Activated T-helper 17 cell treated with anti-CD3 and anti-CD28 coated beads, Interleukin-2, amount 50 U/mL, for 72 hours (primary cell): ENCODE measurements at places on chromosomes 2 and 18. TPM values are rescaled to one million over a fixed set of nuclear protein-coding genes. Genes with fewer than 3 reads are reported as not detected.

DNA sequence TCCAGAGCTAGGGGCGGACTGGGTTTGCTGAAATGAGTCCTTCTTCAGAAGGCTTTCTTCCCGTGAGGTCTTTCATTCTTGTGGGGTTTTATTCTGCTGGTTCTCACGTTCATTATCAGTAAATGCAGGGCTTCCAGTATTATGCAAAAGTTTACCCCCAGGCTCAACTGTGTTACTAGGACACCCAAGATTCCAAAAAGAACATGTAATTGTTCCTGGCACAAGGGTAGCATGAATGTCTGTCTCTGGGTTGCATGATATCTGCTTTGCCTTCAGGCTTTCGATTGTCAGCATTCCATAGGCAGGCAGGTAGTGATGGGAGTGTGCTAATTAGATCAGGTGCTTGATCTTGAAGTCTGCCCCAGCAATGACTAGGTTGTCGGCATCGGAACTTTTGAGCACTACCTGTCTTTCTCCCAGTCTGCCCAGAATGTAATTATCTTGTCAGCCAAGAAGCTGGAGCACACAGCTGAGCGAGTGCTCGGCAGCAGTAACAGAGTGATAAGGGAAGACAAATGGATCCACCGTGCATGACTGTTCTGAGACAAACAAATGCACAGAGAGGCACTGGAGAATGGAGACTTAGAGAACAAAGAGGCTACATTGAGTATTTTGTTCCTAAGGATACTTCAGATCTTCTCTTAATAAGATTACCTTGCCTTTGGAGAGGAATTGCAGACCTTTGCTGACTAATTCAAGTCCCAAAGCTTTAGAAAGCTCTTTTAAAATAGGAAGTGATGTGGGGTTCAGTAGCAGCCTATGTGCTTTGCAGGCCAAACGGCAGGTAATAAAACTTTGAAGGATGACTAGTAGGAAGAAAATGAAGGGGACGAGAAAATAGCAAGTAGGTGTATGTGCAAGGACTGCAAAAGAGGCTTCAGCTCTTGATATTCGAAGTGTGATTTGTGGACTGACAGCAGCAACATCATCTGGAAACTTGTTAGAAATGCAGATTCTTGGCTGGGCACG lies 41.9 kb downstream of the ITGB6 start:
- no peaks in the 10 kb centered on the region for H3K4me1 ChIP-seq
- peaks cover 5% of the 10 kb centered on the region for H3K27me3 ChIP-seq
- no peaks in the 10 kb centered on the region for H3K36me3 ChIP-seq
- ATAC-seq = no peak

Gene RIOK3
- total RNA-seq = 56.8 TPM

DNA sequence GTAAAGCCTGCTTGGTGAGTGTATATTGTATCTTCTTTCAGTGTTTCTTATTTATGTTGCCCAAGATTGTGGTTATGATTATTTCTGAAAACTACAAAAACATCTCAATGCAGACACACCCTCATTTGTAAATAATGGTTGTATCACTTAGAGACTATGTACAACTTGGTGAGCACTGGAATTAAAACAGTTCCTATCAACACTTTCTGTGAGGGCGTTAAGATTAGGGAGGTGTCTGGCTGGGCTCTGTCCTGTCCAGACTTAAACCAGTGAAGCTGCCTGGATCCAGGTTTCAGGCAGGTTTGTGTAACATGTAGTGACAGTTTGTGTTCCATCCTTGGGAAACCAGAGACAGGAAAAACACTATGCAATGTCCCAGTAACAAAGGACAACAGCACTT lies 49.7 kb downstream of the CTAGE1 start:
- H3K27me3 ChIP-seq = no peaks in the 10 kb centered on the region
- H3K4me1 ChIP-seq = no peaks in the 10 kb centered on the region
- H3K27ac ChIP-seq = no peak overlapping the region
- no peak for ATAC-seq

DNA sequence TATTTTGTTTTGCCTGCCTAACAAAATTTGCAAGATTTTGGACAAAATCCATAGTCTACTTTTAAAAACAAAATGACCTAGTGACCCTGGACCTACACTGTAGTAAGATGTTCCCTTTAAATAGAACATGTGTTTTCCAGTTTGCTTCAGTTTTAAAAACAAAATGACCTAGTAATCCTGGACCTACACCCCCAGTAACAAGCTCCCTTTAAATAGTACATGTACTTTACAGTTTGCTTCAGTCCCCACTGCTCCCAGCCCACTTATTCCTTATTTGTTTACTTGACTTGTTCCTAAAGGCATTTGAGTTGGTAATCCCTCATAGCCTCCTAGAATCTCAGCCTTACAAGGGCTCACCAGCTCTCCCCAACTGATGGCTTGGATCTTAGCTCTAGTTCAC lies 34.5 kb upstream of the HTR2B start:
- peaks cover 15% of the 10 kb centered on the region for H3K4me1 ChIP-seq
- no peak for ATAC-seq
- peaks cover 89% of the 10 kb centered on the region for H3K36me3 ChIP-seq
- H3K27ac ChIP-seq = peak overlapping the region; percentile 45
- H3K27me3 ChIP-seq = no peaks in the 10 kb centered on the region

- peaks cover 59% of the 10 kb centered on the region for H3K4me1 ChIP-seq
- peak overlapping the region; percentile 88 for H3K4me3 ChIP-seq
These were observed 35.7 kb downstream of the CDC42EP3 start for GRCh38 chr2:37635504-37636380.

Gene MC4R
- not detected for total RNA-seq

GRCh38 chr18:31156821-31157763 lies 5.6 kb downstream of the DSC1 start:
- no peak overlapping the region for H3K4me3 ChIP-seq
- no peaks in the 10 kb centered on the region for H3K4me1 ChIP-seq
- ATAC-seq = no peak
- H3K27me3 ChIP-seq = no peaks in the 10 kb centered on the region
- no peak overlapping the region for H3K27ac ChIP-seq

Gene POLR1A
- 30.3 TPM for total RNA-seq

GRCh38 chr2:68283419-68283812 lies 31.1 kb upstream of the PPP3R1 start:
- no peak for ATAC-seq
- no peaks in the 10 kb centered on the region for H3K36me3 ChIP-seq
- no peak overlapping the region for H3K4me3 ChIP-seq

GRCh38 chr18:51610481-51610880 lies 413.0 kb upstream of the MEX3C start:
- no peaks in the 10 kb centered on the region for H3K4me1 ChIP-seq
- H3K36me3 ChIP-seq = no peaks in the 10 kb centered on the region
- H3K27ac ChIP-seq = no peak overlapping the region
- ATAC-seq = no peak
- H3K4me3 ChIP-seq = no peak overlapping the region
- peaks cover 22% of the 10 kb centered on the region for H3K27me3 ChIP-seq

DNA sequence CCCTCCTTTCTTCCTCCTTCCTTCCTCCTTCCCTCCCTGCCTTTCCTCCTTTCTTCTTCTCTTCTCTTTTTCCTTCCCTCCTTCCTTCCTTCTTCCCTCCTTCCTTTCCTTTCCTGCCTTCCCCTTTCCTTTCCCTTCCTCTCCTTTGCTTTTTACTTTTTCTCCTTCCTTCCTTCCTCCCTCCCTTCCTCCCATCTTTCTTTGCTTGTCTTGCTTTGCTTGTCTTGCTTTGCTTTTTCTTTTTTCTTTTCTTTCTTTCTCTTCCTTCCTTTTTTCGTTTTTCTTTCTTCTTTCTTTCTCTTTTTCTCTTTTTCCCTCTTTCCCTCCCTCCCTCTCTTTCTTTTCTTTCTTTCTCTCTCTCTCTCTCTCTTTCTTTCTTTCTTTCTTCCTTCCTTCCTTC lies 113.0 kb downstream of the NYAP2 start:
- H3K4me3 ChIP-seq = no peak overlapping the region
- no peaks in the 10 kb centered on the region for H3K36me3 ChIP-seq
- H3K27ac ChIP-seq = no peak overlapping the region
- no peaks in the 10 kb centered on the region for H3K4me1 ChIP-seq
- ATAC-seq = no peak

DNA sequence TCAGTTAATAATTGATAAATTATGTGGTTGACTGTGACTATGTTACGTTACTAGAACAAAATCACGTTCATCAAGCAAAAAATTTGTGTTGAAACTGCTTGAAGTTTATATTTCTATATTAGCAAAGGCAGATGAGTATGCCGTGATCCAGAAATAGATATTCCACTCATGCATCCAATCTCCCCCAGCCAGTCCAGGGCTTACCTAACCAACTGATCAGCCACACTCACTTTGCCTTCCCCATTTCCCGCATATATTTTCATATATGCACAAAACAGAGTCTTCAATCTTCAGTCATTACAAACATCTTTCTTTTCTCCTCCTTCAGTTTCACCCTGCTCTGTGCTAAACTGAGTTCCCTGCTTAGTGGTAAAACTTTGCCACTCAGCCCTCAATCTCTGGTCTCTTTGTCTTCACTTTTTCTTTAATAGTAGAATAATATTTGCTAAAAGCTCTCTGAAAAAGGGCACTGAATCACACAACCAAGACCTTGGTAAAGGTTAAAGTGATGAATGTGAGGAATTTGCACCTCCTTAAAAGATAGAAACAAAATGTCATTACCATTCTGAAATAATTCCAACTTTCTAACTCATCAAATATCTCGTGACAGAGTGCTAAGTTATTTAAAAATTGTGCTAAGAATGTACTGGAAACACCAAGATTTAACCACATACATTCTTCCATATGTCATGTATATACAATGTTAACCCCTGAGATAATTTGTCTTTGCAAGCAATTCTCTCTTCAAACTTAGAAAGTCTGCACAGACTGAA lies 893.2 kb upstream of the CRIM1 start:
- ATAC-seq = no peak
- H3K4me1 ChIP-seq = no peaks in the 10 kb centered on the region
- no peak overlapping the region for H3K27ac ChIP-seq
- no peak overlapping the region for H3K4me3 ChIP-seq
- H3K36me3 ChIP-seq = no peaks in the 10 kb centered on the region

DNA sequence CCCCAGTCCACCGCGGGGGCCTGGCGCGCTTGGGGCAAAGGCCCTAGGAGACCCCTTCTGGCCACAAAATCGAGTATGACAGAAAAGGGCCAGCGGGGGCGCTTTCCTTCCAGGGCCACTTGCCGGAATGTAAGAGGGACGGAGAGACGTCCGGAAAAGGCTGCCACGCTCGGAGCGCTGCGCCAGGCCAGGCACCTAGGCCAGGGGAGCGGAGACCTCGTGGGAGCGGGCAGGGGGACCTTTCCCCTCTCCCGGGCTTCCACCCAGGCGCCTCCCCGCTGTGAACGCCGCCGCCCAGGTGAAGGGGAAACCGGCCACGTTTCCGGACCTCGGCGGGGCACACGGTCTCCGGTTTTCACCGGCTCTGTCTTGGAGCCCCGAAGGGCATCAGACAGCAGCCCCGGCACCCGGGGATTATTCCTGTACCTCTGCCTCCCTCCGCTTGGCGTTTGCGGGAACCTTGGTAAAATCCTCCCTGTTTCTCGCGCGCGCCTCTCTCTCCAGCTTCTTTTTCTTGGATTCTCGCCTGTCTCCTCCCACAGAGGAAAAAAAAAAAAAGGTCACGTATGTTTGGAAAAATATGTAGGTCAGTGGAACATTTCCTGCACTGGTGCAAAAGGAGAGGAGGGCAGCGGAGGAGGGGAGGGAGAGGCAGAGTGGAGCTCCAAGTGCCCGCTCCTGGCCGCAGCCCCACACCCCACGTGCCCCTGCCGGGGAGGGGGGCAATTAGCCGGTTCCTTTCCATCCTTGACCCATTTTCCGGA lies 1.2 kb upstream of the NPAS2 start:
- H3K4me3 ChIP-seq = peak overlapping the region; percentile 86
- H3K27ac ChIP-seq = peak overlapping the region; percentile 90
- H3K27me3 ChIP-seq = peaks cover 25% of the 10 kb centered on the region

Gene HYCC2
- total RNA-seq = 24.5 TPM

- H3K36me3 ChIP-seq = no peaks in the 10 kb centered on the region
- ATAC-seq = peak; percentile 64
- peak overlapping the region; percentile 80 for H3K27ac ChIP-seq
- H3K4me3 ChIP-seq = peak overlapping the region; percentile 67
- peaks cover 12% of the 10 kb centered on the region for H3K27me3 ChIP-seq
These were observed 520.8 kb downstream of the RNF144A start for GRCh38 chr2:7437716-7438632.

Gene ACADL
- total RNA-seq = not detected
